Left ventricle myocardium inferior (tissue), 1 donor: ENCODE measurements at places on chromosomes 7 and 10.

DNA sequence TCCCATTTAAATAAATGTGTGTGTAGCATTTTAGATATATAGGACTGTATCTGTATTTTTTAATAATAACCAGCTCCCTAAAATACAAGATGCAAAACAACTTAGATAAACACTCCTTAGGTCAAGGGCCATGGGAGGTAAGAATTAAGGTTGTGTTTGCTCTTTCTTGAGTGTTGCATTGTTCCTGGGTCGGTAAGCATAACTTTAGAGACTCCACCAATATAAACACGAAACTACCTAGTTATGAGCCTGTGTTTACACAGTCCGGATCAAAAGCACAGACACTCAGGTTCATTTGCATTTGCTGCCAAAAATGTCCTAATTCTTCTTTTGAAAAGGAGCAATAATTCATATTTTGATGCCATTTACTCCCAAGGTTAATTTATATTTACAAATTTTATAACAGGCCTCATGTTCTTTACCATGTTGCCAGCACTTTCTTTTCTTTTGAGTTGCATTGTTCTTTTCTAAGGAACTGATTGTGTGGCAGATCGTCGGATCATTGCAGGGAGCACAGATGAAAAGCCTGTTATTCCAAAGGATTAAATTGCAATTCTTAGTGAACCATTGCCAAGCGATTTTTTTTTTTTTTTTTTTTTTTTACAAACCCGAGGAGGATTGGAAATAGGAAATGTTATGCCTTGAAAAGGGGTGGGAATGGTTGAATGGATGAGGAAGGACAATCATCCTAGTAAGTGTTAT lies 45.8 kb upstream of the GLCCI1 start:
- DNase-seq = no peak

GRCh38 chr7:107035446-107035845 lies 9.1 kb upstream of the PRKAR2B start:
- DNase-seq = no peak

GRCh38 chr7:124426621-124427020 lies 339.0 kb downstream of the GPR37 start:
- DNase-seq = no peak

DNA sequence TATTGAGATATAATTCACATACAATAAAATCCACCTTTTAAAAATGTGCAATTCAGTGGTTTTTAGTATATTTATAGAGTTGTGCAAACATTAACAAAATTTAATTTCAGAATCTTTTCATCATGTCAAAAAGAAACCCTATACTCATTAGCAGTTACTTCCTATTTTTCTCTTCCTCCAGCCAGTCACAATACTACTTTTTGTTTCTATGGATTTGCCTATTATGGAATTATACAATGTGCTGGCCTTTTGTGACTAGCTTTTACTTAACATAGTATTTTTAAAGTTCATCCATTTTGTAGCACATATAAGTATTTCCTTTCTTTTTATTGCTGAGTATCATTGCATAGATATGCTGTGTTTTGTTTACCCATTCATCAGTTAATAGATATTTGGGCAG lies 199.9 kb upstream of the IMMP2L start:
- no peak for DNase-seq

DNA sequence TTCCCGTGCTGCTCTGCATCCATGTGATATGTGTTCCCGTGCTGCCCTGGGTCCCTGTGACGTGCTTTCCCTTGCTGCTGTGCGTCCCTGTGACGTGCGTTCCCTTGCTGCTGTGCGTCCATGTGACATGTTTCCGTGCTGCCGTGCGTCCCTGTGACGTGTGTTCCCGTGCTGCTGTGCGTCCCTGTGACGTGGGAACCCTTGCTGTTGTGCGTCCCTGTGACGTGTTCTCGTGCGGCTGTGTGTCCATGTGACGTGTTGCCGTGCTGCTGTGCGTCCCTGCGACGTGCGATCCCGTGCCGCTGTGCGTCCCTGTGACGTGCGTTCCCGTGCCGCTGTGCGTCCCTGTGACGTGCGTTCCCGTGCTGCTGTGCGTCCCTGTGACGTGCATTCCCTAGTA lies 45.8 kb downstream of the WDR37 start:
- DNase-seq = no peak

DNA sequence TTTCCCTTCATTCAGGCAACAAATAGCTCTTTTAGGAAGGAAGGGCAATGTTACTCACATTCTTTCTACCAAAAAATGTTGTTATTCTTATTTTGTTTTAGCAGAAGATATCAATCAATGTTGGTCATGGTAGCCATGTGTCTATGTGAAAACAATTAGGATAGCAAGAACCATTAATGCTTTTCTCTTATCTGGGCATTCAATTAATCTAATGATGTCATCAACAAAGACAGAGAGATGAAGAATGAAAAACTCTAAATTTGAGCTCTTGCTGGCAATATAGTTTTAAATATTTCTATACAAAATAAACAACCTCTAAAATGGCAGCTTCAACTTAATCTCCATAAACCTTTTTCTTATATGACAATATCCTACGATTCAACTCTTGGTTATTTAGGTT lies 353.7 kb upstream of the ANKRD30A start:
- no peak for DNase-seq

- DNase-seq = no peak
Measured at GRCh38 chr10:120583424-120584108, 126.5 kb downstream of the PLPP4 start.

- DNase-seq = no peak
Measured at GRCh38 chr10:130380056-130380455, 243.9 kb downstream of the GLRX3 start.

DNA sequence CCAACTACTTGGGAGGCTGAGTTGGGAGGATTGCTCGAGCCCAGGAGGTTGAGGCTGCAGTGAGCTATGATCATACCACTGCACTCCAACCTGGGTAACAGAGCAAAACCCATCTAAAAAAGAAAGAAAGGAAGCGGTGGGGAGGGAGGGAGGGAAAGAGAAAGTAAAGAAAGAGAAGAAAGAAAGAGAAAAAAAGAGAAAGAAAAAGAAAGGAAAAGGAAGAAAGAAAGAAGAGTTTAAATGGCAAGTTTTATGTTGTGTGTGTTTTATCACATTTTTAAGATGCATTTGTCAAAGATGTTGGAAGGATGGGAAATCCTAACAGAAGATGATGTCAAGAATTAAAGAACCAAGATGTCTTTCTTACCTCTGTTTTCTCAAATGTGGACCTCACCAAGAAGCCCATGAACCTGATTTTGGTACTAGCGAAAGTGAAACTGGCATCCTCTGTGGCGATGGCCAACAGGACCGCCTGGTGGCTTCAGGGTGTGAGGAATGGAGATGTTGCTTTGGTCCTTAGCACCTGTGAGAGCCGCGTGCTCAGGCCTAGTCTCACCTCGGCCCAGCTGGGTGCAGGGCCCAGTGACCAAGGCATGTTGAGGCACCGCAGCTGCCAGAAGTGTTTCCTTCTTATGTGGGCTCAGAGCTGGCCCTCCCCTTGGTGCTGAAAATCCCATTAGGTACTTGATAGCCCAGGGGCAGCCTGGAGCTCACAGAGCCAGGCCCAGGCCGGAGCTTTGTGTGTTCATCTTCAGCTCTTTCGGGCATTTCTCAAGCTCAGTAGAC lies 9.8 kb downstream of the UCMA start:
- DNase-seq = no peak

GRCh38 chr7:45580053-45580872 lies 6.1 kb downstream of the ADCY1 start:
- DNase-seq = peak; percentile 32

- DNase-seq = no peak
Measured at GRCh38 chr10:82378146-82378545, 503.2 kb downstream of the NRG3 start.

- no peak for DNase-seq
Measured at GRCh38 chr10:124132876-124133275, 39.5 kb upstream of the CHST15 start.

DNA sequence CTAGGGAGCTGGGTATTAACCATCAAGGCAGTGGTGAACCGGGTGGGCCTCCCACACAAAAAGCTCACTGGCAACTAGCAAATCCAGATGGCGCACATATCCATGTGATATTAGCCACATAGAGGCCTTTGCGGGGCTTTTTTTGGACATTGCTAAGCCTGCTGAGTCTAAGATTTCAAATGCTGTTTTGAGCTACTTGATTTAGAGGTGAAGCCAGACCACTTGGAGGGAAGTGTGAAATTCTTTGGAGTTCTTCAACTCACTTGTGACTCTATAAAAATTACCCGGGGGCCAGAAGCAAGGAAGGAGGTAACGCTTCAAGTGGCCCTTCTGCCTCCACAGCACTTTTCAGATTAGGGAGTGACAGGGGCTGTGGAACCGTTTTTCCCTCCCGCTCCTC lies 619.8 kb upstream of the GALNT17 start:
- no peak for DNase-seq

DNA sequence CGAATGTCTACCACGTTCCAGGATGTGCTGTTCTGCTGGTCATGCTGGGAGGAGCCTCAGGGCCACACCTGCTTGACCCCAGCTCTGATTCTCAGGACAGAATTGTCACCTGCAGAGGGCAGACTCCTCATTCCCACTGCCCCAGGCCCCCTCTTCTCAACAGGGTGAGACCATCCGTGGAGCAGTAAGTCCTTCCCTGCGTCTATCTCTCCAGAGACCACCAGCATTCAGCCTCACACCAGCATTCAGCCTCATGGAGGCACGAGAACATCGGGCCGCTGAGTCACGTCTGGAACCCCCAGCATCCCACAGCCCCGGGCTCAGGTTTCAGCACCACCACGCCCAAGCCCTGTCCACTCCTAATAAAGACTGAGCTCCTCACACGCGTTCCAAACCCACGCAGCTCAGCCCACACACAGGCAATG lies 273.4 kb downstream of the DIP2C start:
- DNase-seq = no peak

DNA sequence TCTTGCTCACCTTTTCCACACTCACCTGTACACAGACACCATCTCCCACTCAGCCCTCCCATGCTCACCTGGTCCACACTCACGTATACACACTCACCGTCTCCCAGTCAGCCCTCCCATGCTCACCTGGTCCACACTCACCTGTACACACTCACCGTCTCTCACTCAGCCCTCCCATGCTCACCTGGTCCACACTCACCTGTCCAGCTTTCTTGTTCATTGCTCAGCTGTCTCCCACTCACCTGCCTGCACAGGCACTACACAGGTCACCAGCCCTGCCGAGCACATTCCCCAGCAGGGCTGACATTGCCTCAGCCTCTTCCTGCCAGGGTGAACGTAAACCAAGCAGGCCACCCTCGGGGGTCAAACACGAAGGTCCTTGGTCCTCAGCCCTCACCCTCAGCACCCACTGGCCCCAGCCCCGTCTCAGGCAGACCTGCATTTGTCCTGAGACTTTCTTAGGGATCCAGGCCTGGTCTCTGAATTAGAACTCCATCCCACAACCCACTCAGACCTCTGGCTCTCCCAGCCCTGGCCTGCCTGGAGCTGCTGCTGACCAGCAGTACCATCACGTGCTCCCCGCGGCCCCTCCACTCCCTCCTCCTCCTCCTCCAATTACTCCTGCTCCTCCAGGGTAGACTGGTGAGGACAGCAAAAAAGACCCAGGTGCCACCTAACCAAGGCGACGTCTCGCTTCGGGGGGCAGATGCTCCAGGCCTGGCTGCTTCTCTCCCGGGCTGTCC lies 12.8 kb upstream of the DNAAF5 start:
- no peak for DNase-seq

DNA sequence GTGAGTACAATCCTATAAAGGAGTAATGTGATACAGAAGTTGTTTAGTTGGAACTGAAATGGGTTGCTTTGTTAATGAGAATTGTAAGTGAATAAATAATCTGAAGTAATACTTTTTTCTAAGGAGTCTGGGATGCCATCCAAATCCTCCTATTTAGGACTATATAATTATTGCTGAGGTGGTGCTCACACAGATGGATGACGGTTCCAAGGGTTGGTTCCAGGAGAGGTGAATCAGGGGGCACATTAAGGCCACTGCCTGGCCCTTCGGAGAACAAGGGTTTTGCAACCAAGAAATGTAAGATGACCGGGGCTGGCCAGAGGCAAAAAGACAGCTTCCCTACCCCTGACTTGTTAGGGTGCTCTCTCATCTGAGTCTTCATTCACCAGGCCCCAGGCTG lies 352.7 kb downstream of the PHTF2 start:
- DNase-seq = no peak

GRCh38 chr10:69516316-69516715 lies 56.9 kb downstream of the NEUROG3 start:
- DNase-seq = no peak

- DNase-seq = no peak
Measured at GRCh38 chr10:20407357-20407756, 489.8 kb downstream of the NEBL start.

GRCh38 chr7:46259947-46260346 lies 338.9 kb upstream of the IGFBP3 start:
- DNase-seq = no peak

GRCh38 chr10:120600871-120601649 lies 144.0 kb downstream of the PLPP4 start:
- no peak for DNase-seq

- no peak for DNase-seq
Measured at GRCh38 chr7:78125884-78126283, 327.3 kb downstream of the PHTF2 start.

- no peak for DNase-seq
Measured at GRCh38 chr10:90226517-90226916, 525.1 kb downstream of the KIF20B start.

GRCh38 chr7:129127601-129128000 lies 16.9 kb upstream of the TSPAN33 start:
- DNase-seq = no peak

DNA sequence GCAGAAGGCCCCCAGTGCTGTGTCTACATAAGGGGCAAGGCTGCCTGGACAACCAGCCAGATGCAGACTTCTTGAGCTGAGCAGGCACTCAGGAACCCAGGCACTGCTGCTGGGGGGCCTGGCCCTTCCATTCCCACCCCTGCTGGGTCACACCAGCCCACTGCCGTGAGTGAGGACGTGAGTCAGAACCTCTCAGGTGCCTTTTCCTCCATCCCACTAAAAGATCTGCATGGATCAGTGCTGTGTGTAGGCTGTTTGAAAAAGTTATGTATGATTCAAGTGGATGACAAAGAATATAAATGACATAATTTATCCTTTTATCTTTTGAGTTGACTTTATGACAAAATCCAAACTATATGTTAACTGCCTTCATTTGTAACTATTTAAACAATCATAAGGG lies 499.3 kb downstream of the INHBA start:
- DNase-seq = no peak

DNA sequence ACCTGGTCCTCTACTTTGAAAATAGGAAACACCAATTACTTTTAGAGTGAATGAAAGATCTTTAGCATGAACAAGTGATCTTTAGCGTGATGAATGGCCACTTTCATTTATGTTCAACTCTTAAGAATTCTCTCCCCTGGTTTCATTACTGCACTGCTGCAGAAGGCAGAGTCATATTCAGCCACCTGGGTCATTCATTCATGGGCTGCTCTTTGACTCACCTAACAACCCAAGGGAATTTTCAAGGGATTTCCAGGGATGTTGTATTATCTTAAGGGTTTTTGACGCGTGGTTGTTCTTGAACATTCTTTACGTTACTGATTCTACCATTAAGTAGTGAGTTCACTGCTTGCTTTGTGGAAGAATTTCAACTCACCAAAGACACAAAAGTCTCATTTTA lies 87.3 kb upstream of the STK17A start:
- DNase-seq = no peak

GRCh38 chr7:100407285-100408180 lies 21.0 kb downstream of the ZCWPW1 start:
- no peak for DNase-seq
